ENCODE measurements at places on chromosomes 2 and 18. TPM values are rescaled to one million over a fixed set of nuclear protein-coding genes. Genes with fewer than 3 reads are reported as not detected.

GRCh38 chr18:64490207-64490606 lies 341.3 kb upstream of the LINC00305 start:
- DNase-seq: no peak
- H3K4me1 ChIP-seq: no peaks in the 10 kb centered on the region
- H3K36me3 ChIP-seq: no peaks in the 10 kb centered on the region
- H3K27me3 ChIP-seq: no peaks in the 10 kb centered on the region

GRCh38 chr2:197604117-197604860 lies 71.1 kb downstream of the RFTN2 start:
- H3K4me3 ChIP-seq: no peak overlapping the region
- H3K27ac ChIP-seq: no peak overlapping the region

DNA sequence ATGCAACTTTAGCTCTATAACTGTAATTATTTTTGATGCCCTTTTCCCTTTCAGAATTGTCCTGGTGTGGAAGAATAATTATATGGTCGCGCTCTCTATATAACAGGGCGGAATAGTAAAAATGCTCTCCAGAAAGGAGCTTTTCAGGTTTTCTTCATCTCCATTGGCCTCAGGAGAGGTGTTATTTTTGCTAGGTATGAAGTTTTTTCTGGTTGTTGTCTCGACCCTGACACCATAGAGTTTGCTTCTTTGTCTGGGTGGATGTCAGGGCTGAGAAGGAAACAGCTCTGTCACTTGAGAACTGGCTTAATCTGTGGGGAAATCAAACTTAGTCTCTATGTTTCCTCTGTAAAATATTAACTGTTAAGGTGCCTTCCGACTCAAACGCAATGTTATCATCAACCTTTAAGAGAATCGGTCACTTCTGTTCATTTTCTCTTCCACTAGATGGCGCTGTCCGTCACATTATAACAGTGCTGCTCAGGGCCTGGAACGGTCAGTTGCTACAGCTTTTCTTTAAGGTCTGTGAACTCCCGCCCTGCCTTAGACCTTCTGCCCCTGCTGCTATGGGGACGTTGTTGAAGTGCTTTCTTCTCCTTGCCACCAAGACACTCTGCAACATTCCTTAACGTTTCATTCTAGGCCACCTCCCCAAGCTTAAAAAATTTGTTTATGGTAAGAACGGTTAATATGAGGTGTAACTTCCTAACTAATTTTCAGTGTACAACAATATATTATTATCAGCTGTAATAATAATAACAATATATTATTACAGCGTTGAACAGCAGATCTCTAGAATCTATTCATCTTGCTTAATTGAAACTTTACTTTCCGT lies 23.8 kb upstream of the SERPINB12 start:
- H3K36me3 ChIP-seq: no peaks in the 10 kb centered on the region
- DNase-seq: peak; percentile 88
- peaks cover 34% of the 10 kb centered on the region for H3K27me3 ChIP-seq

VSNL1 gene
- total RNA-seq: not detected

DNA sequence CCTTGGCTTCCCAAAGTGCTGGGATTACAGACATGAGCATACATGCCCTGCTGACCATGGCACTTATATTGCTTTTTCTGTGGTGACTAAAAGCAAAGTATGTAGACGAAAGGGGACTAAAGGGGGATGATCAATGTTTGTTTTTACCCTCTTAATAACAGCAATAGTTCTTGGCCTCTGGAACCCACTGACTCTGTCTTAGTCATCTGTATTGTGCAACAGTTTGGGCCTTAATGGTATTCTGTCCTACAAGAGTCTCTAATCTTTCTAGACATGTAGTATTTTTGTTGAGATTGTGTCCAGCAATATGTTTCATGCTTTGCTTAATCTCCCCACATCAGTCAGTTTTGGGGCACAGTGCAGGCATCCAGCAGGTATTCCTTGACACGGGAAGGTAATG lies 359.9 kb upstream of the FANCL start:
- no peaks in the 10 kb centered on the region for H3K4me1 ChIP-seq
- H3K36me3 ChIP-seq: no peaks in the 10 kb centered on the region
- no peak for DNase-seq
- no peaks in the 10 kb centered on the region for H3K27me3 ChIP-seq
- H3K27ac ChIP-seq: no peak overlapping the region
- H3K4me3 ChIP-seq: no peak overlapping the region

ACVR2A gene
- total RNA-seq: 2.0 TPM

- H3K36me3 ChIP-seq: no peaks in the 10 kb centered on the region
- no peak overlapping the region for H3K27ac ChIP-seq
- H3K4me1 ChIP-seq: no peaks in the 10 kb centered on the region
- H3K4me3 ChIP-seq: no peak overlapping the region
Measured at GRCh38 chr2:19138264-19138825, 220.1 kb downstream of the OSR1 start.

DNA sequence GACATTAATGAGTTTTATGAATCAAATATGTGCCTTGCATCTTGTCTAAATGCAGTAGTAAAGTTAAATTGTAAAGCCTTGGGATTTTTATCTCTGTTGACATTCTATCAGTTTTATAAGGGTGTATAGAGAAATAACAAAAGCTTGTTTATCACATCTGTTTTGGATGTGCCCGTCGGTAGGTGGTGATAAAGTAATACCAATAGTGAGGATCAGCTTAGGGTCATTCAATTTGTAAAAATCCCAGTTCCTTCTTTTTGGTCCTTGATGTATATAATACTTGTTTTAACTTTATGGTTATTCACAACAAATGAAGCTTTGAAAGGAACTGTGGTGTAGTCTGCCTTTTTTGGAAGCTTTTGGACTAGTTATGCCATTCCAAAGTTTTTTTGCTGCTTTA lies 12.6 kb downstream of the UBE2E3 start:
- H3K27ac ChIP-seq: no peak overlapping the region
- peaks cover 9% of the 10 kb centered on the region for H3K4me1 ChIP-seq
- no peak for DNase-seq
- no peak overlapping the region for H3K4me3 ChIP-seq

ECEL1 gene
- total RNA-seq: not detected

- H3K36me3 ChIP-seq: no peaks in the 10 kb centered on the region
- peaks cover 7% of the 10 kb centered on the region for H3K4me1 ChIP-seq
- H3K27ac ChIP-seq: no peak overlapping the region
Measured at GRCh38 chr2:71018625-71019024, 24.0 kb upstream of the TEX261 start.

STPG4 gene
- 0.16 TPM for total RNA-seq

DNA sequence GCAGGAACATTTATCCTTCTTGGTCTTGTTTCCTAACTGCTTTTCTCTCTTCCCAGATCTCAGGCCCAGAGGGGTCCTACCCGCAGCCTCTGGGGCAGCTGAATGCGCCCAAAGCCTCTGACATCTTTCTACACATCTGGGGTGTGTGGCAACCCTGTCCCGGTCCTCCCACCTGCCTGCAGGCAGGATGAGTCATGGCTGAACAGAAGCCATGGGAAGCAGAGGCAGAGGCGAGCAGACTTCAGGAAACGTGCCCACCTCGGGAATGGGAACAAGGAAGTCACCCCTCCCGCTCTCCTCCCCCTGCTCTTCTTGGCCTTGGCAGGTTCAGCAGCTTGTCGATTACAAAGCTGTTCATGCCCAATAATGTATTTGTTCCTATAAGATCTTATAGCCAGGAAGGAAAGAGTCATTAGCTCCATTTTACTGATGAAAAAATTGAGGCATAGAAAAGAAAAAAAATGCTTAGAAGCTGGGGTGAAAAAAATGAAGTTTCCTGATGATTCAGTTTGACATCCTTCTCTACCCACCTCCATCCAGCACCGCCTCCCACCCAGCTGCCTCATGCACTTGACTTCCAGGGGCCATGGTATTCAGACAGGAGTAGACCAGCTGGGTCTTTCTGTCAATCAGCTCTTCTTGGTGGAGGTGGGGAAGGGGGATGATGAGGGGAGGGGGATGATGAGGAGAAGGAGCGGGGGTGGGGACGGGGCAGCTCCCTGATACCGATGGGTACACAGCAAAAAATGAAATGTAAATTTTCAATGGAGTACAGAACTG lies 10.4 kb upstream of the KCNF1 start:
- H3K27me3 ChIP-seq: peaks cover 13% of the 10 kb centered on the region
- DNase-seq: no peak
- no peak overlapping the region for H3K4me3 ChIP-seq
- H3K36me3 ChIP-seq: no peaks in the 10 kb centered on the region

DNA sequence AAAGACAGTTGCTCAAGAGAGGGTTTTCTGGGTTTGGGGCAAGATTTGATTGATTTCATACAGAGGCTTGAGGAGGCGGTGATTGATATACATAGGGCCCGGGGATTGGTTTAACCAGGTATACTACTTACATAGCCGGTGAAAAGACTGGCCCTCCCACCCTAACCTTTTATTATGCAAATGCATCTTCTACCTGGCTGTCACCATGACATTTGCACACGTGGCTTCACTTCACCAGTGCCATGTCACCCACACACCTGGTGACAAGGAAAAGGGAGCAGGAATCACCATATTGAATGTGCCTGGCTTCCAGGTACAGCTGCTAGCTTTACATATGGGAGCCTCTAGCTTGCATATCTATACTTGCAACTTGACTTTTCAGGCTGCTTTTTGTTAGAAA lies 9.7 kb downstream of the ERMN start:
- no peaks in the 10 kb centered on the region for H3K27me3 ChIP-seq
- no peak overlapping the region for H3K4me3 ChIP-seq

- no peak overlapping the region for H3K27ac ChIP-seq
- no peak overlapping the region for H3K4me3 ChIP-seq
- H3K27me3 ChIP-seq: peaks cover 47% of the 10 kb centered on the region
- peaks cover 5% of the 10 kb centered on the region for H3K4me1 ChIP-seq
- no peaks in the 10 kb centered on the region for H3K36me3 ChIP-seq
Measured at GRCh38 chr2:11679016-11679415, 9.0 kb upstream of the NTSR2 start.

REG3G gene
- not detected for total RNA-seq

TEKT4 gene
- total RNA-seq: 0.49 TPM

PROKR1 gene
- not detected for total RNA-seq

- H3K27me3 ChIP-seq: peaks cover 2% of the 10 kb centered on the region
- H3K36me3 ChIP-seq: no peaks in the 10 kb centered on the region
- no peak overlapping the region for H3K27ac ChIP-seq
- H3K4me1 ChIP-seq: no peaks in the 10 kb centered on the region
Measured at GRCh38 chr18:46706968-46707367, 49.9 kb downstream of the ST8SIA5 start.

DNA sequence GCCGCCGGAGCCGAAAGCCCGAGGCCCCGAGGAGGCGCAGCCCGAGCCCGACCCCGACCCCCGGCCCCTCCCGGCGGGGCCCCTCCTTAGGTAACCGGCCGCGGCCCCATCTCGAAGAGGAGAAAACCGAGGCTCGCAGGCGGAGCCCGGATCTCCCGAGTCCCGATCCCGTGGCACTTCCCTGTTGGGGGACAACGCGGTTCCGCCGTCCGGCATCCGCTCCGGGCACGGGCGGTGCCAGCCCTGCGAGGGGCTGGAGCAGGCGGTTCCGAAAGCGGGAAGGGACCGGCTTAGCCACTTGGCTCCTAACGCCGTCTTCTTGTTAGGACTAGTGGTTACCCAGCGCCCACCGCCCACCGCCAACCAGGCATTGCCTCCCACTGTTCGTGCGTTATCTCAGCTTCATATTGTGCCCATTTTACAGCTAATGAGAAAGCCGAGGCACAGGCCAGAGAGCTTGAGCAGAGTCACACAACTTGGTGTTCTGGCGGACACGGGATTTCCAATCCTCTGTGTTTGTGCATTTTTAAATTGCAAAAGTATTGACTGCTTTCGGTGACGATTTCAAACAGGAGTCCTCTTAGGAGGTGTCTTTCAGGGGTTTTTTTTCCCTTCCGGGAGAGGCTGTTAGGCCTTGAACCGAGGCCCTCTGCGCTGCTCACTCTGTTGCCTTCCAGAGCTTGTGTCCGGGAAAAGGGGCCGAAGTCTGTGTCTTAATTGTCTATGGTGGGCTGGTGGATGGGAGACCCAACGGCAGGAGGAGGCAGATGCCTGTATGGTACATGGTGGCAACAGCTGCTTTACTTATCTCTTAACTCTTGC lies 562 bp downstream of the CENPA start:
- H3K4me1 ChIP-seq: peaks cover 31% of the 10 kb centered on the region
- peaks cover 25% of the 10 kb centered on the region for H3K36me3 ChIP-seq
- peak overlapping the region; percentile 82 for H3K27ac ChIP-seq
- peak; percentile 84 for DNase-seq
- peak overlapping the region; percentile 90 for H3K4me3 ChIP-seq

RGPD3 gene
- total RNA-seq: 0.21 TPM

DIS3L2 gene
- 27.8 TPM for total RNA-seq

PSMA8 gene
- total RNA-seq: 0.93 TPM

FBXO41 gene
- 33.8 TPM for total RNA-seq

- peak; percentile 90 for DNase-seq
- peaks cover 32% of the 10 kb centered on the region for H3K36me3 ChIP-seq
- H3K27ac ChIP-seq: peak within 1 kb of the TSS; percentile 94
- peaks cover 1% of the 10 kb centered on the region for H3K27me3 ChIP-seq
Measured at GRCh38 chr2:234496835-234497593, at the start of gene ARL4C. TSS of gene ARL4C (minus strand) at chr2:234497081. CDS start at chr2:234496586, 495 bp downstream.

CASP10 gene
- total RNA-seq: 12.7 TPM

NPPC gene
- 0.76 TPM for total RNA-seq

- H3K27ac ChIP-seq: no peak overlapping the region
- H3K4me1 ChIP-seq: peaks cover 11% of the 10 kb centered on the region
- no peak for DNase-seq
Measured at GRCh38 chr2:159922563-159922962, 124.6 kb upstream of the CD302 start.

DTNA gene
- not detected for total RNA-seq

DSG4 gene
- total RNA-seq: not detected

DNA sequence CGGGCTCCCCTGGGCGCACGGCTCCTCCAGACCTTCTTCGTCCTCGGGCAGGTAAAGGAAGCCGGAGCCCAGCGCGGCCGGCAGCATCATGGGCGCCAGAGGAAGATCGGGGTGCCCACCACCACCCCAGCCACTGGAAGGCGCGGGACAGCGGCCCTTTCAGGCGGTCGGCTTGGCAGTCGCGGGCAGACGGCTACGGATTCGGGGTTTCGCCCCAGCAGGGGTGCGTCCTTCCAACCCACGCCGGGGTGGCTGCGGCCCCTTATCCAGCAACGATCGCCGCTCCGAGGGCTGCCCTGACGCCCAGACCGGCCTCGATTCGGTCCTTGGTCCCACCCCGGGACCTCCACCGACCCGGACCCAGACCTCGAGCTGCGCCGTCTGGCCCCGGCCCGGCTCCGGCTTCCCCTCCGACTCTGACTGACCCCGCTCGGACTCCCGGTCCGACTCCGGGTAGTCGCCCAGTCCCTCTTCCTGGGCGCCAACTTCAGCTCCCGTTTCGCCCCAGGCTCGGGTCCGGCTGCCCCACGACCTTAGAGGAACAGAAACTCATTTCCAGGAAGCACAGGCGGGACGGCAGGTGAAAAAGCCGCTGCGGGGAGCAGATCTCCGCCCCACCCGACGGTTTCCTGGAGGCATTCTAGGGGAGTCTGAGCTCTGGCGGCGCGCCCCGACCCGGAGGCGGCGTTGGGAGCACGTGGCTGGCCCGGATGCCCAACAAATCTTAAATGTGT lies 30.2 kb upstream of the SSB start:
- peak overlapping the region; percentile 75 for H3K4me3 ChIP-seq
- peaks cover 13% of the 10 kb centered on the region for H3K4me1 ChIP-seq
- peaks cover 17% of the 10 kb centered on the region for H3K27me3 ChIP-seq
- no peaks in the 10 kb centered on the region for H3K36me3 ChIP-seq

CCDC68 gene
- total RNA-seq: not detected

Data from activated CD4-positive, alpha-beta T cell treated with anti-CD3 and anti-CD28 coated beads, Interleukin-2, amount 10 ng/mL, durations not matched to agents 24 days and 14 days (primary cell).